ENCODE measurements at places on chromosomes 4 and X.
A peak's percentile ranks its signal among the peaks of the same experiment; 100 is the strongest.

DNA sequence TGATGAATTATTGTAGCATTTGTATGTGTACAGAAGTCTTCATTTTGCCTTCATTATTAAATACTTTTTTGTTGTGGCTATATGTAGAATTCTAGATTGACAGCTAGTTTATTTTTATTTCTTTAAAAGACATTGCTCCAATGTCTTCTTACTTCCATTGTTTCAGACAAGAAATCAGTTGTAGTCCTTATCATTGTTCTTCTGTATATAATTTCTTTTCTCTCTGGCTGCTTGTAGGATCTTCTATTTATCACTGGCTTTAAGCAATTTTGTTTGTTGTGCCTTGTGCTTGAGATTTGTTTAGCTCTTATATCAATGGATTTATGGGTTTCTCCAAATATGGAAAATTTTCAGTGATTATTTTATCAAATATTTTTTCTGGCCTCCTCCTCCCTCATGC is 13.5 kb upstream of the GATB start:
- DNase-seq = no peak

DNA sequence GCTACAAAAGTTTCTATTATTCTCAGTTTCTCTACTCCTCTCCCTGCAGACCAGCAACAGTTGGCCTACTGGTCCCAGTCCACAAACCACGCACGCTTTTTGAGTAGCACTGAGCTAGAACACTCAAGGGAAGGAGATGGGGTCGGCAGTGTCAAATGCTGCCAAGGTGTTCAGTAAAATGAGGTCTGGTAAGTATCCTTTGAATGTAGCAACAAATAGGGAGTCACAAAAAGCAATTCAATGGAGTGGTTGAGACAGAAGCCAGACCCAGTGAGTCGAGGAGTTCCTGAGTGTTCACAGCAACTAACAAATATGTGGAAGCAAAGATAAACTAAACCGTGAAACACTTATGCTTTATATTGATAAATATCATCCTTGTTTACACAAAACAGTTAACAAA is 355.7 kb downstream of the MID1IP1 start:
- no peak for DNase-seq

DNA sequence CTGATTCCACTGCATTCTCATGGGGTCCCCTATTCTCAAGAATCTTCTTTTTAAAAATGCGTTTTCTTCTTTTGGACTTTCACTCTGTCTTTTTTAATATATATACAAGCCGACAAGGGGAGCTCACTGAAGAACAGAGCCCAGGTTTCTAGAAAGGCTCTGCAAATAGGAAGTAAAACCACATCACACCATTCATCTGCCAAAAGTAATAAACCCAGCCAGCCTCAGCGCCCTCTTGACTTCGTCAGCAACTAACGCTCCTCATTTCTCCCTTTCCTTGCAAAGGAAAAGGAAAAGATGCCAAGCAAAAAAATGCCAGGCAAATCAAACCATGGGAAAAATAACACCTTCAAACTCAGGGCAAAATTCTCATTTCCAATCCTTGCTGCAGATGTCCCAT is 136.4 kb downstream of the HHIP start:
- DNase-seq = no peak

DNA sequence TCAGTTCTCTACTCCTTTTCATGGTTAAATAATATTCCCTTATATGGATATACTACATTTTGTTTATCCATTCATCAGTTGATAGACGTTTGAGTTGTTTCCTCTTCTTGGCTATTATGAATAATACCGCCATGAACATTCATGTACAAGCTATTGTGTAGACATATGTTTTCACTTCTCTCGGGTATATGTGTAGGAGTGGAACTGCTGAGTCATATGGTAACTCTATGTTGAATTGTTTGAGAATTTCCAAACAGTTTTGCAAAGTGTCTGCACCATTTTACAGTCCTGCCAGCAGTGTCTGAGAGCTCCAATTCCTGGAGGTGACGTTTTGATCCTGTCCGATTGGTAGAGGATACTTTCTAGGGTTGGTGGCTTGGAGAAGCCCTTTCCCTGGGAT is 23.6 kb downstream of the PLAC1 start:
- DNase-seq = no peak

GRCh38 chr4:107760281-107760947 is 40.4 kb upstream of the PAPSS1 start:
- no peak for DNase-seq

DNA sequence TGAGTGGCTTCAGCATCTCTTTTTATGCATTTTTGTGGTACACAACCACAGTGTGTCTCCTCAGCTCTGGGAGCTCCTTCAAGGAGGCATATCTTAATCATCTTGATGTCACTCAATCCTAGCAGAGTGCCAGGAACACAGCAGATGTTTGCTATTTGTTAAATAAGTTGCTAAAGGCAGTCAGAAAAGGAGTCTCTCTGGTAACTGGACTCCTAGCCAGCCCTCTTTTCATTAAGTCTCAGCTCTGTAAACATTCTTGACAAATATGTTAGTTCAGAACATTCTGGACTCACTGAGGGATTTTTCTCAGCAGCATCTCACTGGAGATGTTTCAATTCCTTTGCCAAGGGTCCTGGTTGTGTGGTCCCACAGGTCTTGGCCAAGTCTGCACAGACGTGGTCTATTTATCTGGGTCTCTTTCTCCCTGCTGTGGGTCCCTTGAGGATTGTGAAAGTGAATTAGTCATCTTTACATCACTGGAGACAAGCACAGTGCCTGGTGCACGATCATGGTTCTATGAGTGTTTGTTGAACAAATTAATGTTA is 20.3 kb upstream of the FAM9C start:
- peak; percentile 15 for DNase-seq

GRCh38 chrX:111164728-111165127 is 68.7 kb downstream of the PAK3 start:
- no peak for DNase-seq

- peak; percentile 96 for DNase-seq
These were observed 25.8 kb upstream of the CHRNA9 start for GRCh38 chr4:40309250-40309774.

GRCh38 chrX:151510203-151510602 is 53.3 kb upstream of the PASD1 start:
- DNase-seq = no peak

- no peak for DNase-seq
These were observed 34.4 kb upstream of the RBM41 start for GRCh38 chrX:107153005-107153404.

DNA sequence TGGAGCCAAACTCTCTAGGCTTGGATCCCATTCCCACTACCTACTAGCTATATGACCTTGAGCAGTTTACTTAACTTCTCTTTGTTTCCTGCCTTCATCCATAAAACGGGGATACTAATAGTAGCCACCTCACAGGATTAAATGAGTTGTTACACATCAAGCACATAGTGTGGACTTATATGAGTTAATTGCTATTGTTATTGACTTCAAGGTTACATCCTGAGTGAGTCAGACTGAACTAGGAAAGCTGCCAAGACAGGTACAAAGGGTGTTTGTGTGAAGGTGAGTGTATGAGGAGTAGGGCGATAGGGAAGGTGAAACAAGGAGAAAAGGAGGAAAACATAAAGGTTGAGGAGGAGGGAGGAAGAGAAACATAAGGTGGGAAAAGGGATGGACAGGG is 32.2 kb downstream of the TFDP3 start:
- no peak for DNase-seq

- DNase-seq = no peak
These were observed 128.3 kb upstream of the TRIM2 start for GRCh38 chr4:153075836-153076518.

DNA sequence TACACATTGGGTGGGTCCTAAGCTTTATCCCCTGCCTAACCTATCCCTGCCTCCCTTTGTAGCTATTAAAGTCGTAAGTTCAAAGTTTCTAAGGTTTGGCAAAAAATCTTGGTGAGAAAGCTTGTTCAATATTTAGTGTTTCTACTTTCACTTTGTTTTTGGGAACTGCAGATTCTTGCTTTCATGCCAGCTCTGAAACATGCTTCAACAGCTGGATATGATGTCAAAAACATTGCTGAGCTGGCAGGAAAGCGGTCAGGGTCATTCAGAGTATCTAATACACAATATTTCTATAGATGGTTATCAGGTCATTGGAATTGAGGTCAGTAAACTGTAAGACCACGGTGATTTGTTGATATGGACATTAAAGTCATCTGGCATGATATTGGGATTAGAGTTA is 19.7 kb downstream of the CENPI start:
- DNase-seq = no peak

DNA sequence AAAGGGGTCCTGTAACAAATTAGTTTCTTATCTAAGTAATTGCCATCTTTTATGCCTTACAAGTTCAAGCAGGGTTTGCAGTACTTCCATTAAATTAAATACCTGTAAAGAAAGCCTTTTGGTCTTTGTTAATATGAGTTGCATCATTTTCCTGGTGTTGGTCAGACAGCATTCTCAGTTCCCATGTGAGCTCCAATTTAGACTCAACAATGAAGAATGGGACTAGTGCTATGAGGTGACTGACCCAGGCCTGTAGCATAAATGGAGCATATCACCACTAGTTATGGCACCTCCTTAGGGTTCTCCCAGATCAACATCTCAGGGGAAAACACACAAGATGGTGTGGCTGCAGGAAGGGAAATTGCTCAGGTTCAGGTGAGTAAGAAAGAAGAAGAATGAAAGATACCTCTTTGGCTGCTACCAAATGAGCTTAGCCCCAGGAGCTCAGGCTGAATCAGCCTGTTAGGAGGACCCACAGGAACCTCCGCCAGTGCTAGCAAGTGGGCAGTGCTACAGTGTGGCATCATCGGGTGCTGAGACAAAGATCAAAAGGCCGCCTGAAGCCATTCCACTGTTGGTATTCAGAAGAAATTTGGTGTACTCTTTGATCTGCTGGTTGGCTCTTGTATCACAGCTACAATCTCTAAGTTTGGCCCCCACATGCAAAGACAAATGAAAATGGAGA is 1.8 kb downstream of the TTC29 start:
- DNase-seq = no peak

DNA sequence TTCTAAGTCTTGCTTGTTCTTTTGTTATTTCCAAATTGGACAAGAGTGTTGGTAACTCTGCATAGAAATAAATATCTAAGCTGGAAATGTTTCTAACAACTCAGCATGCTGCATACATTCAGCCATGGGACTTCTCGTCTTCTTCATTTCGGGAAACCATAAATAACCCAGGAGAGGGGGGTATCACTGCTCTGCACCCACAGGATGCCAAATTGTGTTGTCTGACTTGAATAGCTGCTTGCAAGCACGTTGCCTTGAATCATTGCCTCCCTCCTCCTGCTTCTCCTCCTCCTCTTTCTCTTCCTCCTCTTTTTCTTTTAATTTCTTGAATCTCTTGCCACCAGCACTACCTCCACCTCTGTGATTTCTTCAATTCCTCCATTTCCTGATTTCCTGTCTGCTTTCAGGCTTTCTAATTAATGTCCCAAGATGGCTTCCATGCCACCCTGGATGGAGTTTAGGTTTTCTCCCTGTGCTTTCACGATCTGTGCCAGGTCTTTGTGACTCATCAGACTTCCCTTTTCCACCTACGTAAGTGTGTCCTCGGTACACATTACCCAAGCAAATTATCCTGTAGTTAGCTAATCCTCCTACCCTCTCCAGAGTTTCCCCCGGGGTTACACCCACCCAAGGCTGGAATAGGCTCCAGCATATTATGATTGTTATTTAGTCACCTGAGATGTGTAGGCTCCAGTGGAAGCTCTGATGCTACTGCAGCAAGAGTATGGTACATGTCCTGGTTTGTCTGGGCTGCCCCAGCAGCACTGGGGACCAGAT is 122.6 kb upstream of the VCX3B start:
- DNase-seq = no peak

GRCh38 chr4:1109333-1109732 is 4.0 kb downstream of the RNF212 start:
- no peak for DNase-seq

DNA sequence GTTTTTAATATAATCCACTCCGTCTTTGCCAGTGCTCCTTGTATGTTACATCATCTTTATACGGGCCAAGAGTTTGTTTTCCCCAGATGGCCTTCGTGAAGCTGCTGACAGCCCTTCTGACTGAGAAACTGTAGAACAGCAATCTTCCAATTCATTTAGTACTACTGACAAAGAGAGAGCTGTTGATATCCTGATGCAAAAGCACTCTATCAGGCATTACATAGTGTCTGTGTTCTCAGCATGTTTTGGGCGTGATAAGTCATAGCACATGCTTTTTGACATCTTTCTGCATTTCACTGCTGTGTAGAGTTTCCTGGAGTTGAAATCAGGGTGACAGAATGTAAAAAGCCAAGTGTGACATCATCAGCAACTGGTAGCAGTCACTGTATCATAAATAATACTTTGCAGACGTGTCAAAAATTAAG is 746.3 kb upstream of the FAM241A start:
- no peak for DNase-seq

- DNase-seq = no peak
These were observed 383.7 kb upstream of the MAGEB18 start for GRCh38 chrX:25754399-25754798.

DNA sequence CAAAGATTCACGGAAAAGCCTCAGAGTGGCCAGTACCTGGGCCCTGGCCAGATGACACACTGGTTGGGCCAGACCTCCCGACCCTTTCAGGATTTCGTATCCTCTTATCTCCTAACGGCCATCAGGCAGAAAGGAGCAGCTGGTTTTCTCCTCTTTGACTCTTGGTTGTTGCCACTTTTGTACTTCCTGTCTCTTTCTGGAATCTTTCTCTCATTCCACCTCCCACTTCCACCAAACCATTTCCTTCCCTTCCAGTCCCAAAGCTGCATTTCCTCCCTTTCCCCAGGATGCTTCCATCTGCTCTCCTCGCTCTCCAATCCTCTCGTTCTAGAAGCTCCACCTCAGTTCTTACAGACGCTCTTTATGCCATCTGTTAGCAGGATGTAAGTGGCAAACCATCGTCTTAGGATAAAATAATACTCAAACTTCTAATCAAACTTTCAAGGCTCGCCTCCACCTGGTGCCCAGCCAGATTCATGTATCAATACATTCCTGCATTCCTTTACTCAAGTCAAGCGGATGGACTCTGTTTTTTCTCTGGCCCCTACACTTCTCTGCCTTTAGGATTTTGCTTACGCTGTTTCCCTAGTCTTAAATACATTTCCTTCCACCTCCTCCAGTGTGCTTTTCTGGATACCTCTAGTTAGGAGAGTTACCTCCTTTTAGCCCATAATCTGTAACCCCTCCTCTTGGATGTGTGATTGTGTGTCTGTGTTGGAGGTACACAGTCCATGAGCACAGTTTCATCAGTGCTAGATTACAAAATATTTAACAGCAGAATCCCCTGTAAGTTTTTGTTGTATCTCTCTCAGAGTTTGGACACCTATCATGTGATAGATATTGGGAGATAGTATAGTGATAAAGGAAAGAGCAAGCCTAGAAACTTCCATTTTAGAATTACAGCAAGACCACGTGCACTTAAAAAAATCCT is 70.4 kb downstream of the LDB2 start:
- DNase-seq = no peak

GRCh38 chr4:113773756-113774155 is 12.2 kb upstream of the CAMK2D start:
- DNase-seq = no peak

- no peak for DNase-seq
These were observed 13.6 kb upstream of the NAT8L start for GRCh38 chr4:2045518-2045951.

- no peak for DNase-seq
These were observed 180.5 kb downstream of the GLUD2 start for GRCh38 chrX:121227888-121228287.

Measured in activated CD4-positive, alpha-beta T cell treated with anti-CD3 and anti-CD28 coated beads for 36 hours (primary cell).